ENCODE measurements at places on chromosomes 16 and 17.

DNA sequence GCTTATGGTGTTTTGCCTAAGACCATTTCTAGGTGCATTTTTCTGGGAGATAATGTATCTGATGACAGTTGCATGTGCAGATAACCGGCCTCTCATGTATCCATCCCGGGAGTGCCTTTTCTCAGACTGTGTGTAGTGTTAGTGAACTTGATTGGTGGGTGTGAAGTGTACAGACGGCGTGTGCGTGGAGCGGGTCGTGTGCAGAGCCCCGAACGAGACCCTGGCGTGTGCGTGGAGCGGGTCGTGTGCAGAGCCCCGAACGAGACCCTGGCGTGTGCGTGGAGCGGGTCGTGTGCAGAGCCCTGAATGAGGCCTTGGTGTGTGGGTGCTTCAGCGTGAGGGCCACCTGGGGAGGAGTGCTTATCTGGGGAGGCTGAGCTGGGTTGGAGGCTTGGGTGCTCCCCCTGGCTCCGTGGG is 28.9 kb upstream of the ZNF750 start:
- no peak for DNase-seq

GRCh38 chr17:17044846-17045561 is 2.7 kb downstream of the MPRIP start:
- DNase-seq, result peak; percentile 71

DNA sequence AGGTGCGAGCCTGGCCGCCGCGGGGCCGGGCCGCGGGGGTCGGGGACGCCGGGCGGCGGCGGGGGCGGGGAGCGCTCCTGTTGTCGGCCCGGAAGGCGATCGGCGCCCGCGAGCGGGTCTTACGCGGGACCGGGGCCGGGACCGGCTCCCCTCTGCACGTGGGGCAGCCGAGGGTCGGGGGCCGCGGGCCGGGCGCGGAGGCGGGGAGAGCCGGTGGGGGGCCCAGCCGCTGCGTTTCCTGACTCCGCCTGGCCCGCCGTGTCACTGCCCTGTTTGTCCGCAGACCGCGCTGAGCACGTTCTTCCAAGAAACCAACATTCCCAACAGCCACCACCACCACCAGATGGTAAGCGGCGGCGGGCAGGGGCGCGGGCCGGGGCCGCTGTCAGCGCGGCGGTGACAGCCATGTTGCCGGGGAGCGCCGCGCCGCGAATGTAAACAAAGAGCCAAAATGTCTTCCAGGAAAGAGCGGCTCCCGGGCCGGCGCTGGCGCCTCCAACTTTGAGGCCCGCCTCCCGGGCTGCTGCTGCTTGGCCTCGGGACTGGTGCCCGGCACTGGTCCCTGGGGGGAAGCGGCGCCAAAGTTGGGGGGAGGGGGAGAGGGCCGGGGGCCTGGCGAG is 586 bp downstream of the UBALD2 start:
- DNase-seq, result no peak

- no peak for DNase-seq
These were observed 692 bp upstream of the SOCS1 start for GRCh38 chr16:11256661-11257130.

GRCh38 chr17:64091571-64091970 is 38.4 kb downstream of the ERN1 start:
- no peak for DNase-seq

DNA sequence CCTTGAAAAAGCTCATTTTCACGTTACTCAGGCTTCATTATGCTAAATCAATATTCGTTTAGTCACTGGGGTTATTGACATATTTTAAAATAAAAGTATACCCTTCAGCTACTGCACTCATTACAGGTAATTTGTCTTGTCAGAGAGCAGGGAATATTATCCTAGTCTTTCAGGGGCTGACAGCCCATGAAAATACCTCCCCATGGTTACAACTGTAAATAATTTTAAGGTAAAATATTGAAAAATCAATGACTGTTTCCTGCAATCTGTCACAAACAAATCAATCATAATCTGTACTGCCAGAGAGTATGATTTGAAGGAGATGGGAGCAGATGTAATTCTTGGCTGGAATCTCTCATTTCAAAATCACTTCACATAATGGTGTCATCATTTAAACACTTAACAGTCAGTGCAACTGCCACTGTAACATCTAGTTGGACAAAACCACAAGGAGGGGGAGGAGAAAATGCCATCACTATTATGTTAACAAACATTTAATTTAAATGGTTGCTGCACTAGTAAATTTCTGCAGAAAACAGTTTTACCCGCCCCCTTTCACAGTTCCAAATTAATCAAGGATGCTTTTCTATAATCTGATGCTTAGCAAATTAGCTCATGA is 9.3 kb upstream of the IRX5 start:
- DNase-seq, result no peak

DNA sequence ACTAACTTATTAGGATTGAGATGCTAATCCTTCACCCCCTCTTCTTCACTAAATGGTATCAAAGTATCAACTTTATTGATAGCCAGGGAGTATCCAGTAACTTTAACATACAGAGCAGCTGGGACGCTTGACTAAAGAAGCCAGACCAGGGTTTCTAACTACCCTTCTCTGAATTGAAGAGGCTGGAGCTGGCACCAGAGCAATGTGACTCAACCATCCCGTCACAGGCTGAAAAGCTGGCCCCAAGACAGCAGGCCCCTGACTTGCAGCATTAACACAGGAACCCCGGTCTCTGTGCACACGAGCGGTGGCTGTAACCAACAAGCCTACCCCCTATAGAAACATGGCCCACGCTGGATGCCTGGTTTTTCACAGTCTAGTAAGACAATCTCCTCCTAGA is 59.8 kb downstream of the ANKFN1 start:
- no peak for DNase-seq

DNA sequence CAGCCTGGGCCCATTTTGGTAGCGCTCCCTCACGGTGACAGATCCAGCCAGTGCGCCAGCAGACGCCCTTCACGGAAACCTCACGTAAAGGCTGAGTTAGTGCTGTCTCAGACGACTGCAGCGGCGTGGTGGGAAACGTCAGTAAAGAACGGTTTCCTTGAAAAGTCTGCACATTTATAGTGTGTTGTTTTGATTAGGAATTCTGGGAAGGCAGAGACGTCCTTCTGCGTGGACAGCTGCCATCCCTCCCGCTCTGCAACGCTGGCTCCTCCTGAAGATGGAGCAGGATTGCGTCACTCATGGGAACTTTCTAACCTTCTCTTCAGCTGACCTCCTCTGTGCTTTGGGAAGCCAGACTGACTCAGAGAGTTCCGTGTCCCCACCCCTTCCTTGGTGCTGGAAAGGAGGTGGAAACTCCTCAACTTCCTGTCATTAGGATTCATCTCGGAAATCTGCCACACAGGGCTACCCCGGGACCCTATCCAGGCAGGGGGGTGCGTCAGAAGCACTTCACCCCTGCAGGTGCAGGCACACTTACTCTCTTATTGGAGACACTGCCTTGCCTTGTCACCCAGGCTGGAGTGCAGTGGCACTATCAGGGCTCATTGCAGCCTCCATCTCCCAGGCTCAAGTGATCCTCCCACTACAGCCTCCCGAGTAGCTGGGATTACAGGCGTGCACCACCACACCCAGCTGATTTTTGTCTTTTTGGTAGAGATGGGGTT is 24.3 kb upstream of the CRISPLD2 start:
- DNase-seq, result no peak

GRCh38 chr17:69159418-69159817 is 17.7 kb upstream of the ABCA6 start:
- DNase-seq, result no peak

DNA sequence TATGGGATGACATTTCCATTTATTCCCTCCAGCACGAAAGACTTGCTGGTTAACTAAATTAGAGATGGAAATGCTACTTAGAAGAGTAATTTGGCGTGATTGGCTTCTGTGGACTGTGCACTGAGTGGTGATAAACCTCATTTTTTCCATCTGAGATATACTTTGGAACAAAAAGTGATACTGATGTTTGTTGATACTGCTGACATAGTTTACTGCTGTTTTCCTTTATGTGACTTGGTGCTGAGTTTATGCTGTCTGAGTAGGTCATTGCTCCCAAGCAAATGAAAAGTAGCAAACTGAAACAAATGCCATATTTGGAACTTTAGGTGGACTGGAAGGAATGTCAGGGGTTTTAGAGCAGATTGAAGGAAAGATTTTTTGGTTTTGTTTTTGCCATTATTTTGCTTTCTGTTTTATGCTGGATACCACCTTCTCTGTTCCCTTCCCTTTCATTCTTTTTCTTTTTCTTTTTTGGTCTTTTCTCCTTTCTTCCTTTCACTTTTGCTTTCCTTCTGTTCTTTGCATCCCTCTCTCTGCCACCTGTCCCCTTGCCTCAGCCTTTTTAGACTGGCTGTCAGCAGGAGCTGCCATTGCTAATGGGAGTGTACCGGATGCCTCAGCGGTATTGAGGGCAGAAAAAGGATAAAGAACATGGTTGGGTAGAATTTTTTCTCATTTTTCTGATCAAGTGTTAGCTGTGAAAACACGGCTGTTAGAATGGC is 41.8 kb downstream of the NUP93 start:
- DNase-seq, result no peak

- peak; percentile 37 for DNase-seq
These were observed 116.6 kb downstream of the ZNF18 start for GRCh38 chr17:11880714-11881113.

GRCh38 chr17:48732688-48733629 is 4.4 kb upstream of the HOXB13 start:
- no peak for DNase-seq

- DNase-seq, result no peak
These were observed 4.8 kb downstream of the CACNG1 start for GRCh38 chr17:67049025-67049739.

- DNase-seq, result no peak
These were observed 177.2 kb downstream of the ENGASE start for GRCh38 chr17:79251824-79252223.

DNA sequence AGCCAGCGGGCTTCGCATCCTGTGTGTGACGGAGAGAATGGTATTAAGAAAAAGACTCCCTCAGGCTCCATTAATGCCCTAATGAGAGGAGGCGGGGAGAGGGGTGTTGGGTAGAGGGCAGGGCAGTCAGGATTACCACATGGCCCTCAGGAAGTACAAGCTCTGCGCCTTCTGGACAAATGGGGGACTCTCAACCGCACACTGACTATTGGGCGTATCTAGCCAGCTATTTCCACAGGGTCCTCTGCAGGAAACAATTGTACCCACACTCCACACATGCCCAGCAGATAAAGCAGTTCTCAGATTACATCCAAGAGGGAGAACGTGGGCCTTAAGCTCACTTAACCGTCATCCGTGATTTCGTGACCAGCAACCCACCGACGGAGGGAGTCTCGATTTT is 14.7 kb downstream of the NXN start:
- DNase-seq, result no peak

DNA sequence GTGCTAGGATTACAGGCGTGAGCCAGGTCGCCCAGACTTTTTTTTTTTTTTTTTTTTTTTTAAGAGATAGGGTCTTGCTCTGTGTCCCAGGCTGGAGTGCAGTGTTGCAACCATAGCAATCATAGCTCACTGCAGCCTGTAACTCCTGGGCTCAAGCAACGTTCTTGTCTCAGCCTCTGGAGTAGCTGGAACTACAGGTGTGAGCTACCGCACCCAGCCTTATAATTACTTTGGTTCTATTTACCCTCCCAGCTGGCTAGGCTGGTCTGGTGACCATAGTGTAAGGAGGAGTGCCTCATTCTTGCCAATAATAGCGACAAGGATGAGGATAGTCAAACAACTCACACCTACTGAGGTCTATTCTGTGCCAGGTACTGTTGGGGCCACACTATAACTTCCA is 39.6 kb upstream of the USP7 start:
- DNase-seq, result no peak

DNA sequence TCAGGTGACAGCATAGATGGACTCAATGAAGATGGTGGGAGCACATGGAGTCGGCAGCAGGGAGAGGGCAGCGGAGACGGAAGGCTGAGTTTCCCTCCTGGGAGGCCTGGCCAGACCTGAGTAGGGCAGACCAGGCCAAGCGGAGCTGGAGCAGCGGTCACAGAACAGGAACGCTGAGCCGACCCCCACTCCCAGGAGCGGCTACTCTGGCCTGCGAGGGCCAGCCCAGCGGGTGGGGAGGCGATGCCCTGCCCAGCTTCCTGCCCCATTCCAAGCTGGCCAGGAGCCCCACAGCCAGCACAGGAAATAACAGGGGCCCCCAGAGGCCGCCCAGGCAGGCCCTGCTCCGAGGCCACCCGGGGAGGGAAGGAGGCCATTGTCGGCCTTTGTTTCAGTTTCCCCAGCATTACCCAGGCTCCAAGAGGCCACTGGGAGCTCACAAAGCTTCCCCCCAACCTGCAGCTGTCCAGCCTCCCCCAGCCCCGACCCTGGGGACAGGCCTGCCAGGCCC is 79.8 kb downstream of the ZNF423 start:
- DNase-seq, result no peak

- no peak for DNase-seq
These were observed 23.0 kb downstream of the NPTX1 start for GRCh38 chr17:80453126-80453997.

DNA sequence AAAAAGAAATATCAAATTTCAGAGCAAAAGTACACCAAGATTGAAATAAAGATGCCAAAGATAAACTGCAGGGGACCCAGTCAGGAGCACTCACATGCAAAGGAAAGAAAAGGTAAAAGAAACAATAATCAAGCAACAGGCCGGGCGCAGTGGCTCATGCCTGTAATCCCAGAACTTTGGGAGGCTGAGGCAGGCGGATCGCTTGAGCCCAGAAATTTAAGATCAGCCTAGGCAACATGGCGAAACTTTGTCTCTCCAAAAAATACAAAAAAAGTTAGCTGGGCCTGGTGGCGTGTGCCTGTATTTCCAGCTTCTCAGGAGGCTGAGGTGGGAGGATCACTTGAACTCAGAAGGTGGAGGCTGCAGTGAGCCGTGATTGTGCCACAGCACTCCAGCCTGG is 107.6 kb upstream of the SMURF2 start:
- no peak for DNase-seq

DNA sequence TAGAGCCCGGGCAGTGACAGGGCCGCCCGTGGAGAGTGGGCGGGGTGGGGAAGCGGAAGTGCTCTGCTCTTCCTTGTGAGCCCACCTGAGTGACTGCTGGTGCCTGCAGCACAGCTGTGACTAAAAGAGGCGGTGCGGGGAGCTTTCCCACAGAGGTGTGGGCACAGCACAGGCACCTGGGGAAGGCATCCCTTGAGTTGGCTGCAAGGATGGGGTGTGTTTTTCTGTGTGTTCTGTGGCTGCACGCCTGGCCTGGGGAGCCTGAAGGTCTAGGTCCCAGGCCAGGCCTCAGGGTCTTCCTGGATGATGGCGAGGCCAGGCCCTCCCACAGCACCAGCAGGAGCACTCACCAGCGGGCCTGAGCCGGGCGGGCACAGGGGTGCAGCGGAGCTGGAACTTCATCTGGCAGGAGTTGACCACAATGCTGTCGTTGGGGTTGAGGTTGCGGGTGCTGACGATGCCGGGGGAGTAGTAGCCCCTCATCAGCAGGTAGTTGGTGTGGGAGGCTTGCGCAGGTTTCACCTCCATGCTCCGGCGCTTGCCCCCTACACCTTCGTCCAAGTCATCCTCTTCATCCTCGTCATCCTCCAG is 67.1 kb downstream of the IL21R start:
- DNase-seq, result no peak

- peak; percentile 82 for DNase-seq
These were observed 53.1 kb downstream of the CFDP1 start for GRCh38 chr16:75379911-75380847.
